Fibroblast of the aortic adventitia (primary cell): ENCODE measurements at places on chromosomes 13 and 19. TPM values are rescaled to one million over a fixed set of nuclear protein-coding genes. Genes with fewer than 3 reads are reported as not detected.

GRCh38 chr19:5951338-5951861, 26.5 kb downstream of the RANBP3 start:
- DNase-seq, result no peak

The DENND1C gene
- not detected in 2 replicates for total RNA-seq

GRCh38 chr13:102779436-102780159, 6.0 kb upstream of the TEX30 start:
- no peak for DNase-seq

GRCh38 chr13:59880468-59880867, 283.3 kb downstream of the DIAPH3 start:
- no peak for DNase-seq

DNA sequence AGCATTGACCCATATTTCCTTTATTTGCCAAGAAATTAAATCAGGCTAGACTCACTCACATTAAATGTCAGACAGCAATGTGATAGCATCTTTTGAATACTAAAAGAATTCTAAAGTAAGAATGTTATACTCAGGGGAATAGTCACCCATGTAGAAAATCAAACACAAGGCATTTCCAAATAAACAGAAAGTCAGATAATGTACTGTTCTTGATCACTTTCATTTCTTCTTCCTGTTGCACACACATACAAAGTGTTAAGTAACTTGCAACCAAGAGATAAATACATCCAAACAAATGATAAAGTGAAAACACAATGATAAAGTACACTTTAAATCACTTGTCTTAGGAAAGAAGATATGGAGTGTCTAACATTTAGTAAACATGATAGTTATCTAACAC, 1366.6 kb upstream of the MIR17HG start:
- no peak for DNase-seq

The POU2F2 gene
- total RNA-seq, result 0.08 and 0.18 TPM in 2 replicates

The INSL3 gene
- total RNA-seq, result not detected in 2 replicates

GRCh38 chr13:106883976-106884375, 316.0 kb upstream of the ARGLU1 start:
- no peak for DNase-seq
